Lower lobe of right lung (tissue), 2 donors: ENCODE measurements at places on chromosomes 1 and 21. TPM values are rescaled to one million over a fixed set of nuclear protein-coding genes. Genes with fewer than 3 reads are reported as not detected.

AMIGO1 gene
- 9.1 TPM for total RNA-seq

ALDH9A1 gene
- 63.0 TPM for total RNA-seq

FMO5 gene
- 106 TPM for total RNA-seq

ESRRG gene
- total RNA-seq, result 1.9 TPM

PTPRU gene
- total RNA-seq, result 35.1 TPM

NCMAP gene
- total RNA-seq, result 9.2 TPM

FLVCR1 gene
- 6.3 TPM for total RNA-seq

SCAMP3 gene
- total RNA-seq, result 70.2 TPM

DNA sequence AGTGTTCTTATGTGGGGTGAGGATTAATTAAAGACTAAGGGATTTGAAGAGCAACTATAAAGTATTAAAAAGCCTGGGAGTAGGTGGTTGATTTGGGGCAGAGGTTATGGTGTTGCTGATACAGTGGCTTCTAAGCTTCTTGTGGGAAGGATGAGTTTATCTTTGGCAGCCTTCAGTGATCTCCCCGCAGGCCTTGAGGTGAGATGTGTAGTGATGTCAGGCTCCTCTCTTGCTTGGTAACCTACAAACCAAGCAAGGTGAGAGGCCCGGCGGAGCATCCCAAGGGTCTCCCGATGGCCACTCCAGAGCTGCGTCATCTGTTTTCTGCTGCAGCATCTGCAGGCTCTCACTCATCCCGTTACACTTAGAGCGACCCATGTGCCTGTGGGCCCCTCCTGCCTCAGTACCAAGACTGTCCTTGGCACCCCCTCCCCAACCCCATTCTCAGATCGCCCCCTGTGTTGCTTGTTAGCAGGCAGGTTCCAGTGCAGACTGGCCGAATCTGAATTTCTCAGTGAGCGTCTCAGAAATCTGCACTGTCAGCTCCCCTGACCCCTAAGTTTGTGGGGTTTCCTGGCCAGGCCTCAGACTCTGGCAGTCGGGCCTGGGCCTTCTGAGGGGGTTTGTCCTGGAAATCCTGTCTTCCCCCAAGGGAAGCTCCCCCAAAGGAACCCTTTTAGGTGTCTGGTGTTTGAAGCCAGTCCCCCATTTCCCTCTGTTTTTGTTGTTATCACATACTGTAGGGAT lies 77.9 kb downstream of the GALNT2 start:
- no peak overlapping the region for H3K4me3 ChIP-seq
- peak overlapping the region; percentile 50 for H3K27ac ChIP-seq
- peaks cover 41% of the 10 kb centered on the region for H3K4me1 ChIP-seq
- no peak for DNase-seq
- H3K36me3 ChIP-seq, result no peaks in the 10 kb centered on the region
- no peaks in the 10 kb centered on the region for H3K27me3 ChIP-seq

- no peaks in the 10 kb centered on the region for H3K36me3 ChIP-seq
- H3K27me3 ChIP-seq, result no peaks in the 10 kb centered on the region
- no peak overlapping the region for H3K27ac ChIP-seq
These were observed 115.1 kb downstream of the RABGAP1L start for GRCh38 chr1:174274452-174274851.

GRCh38 chr1:16677552-16678431 lies 11.0 kb upstream of the RNU1-3 start:
- H3K36me3 ChIP-seq, result no peaks in the 10 kb centered on the region
- no peak overlapping the region for H3K4me3 ChIP-seq
- peak; percentile 49 for DNase-seq
- no peak overlapping the region for H3K27ac ChIP-seq
- no peaks in the 10 kb centered on the region for H3K4me1 ChIP-seq
- peaks cover 6% of the 10 kb centered on the region for H3K27me3 ChIP-seq

GRCh38 chr1:68801440-68801839 lies 304.6 kb upstream of the DEPDC1 start:
- no peak overlapping the region for H3K27ac ChIP-seq
- H3K4me3 ChIP-seq, result no peak overlapping the region
- peaks cover 8% of the 10 kb centered on the region for H3K4me1 ChIP-seq
- no peak for DNase-seq

- DNase-seq, result no peak
- no peak overlapping the region for H3K4me3 ChIP-seq
- H3K27ac ChIP-seq, result no peak overlapping the region
- no peaks in the 10 kb centered on the region for H3K27me3 ChIP-seq
- no peaks in the 10 kb centered on the region for H3K4me1 ChIP-seq
- peaks cover 4% of the 10 kb centered on the region for H3K36me3 ChIP-seq
These were observed 22.8 kb downstream of the FAM20B start for GRCh38 chr1:179048339-179049124.

DNA sequence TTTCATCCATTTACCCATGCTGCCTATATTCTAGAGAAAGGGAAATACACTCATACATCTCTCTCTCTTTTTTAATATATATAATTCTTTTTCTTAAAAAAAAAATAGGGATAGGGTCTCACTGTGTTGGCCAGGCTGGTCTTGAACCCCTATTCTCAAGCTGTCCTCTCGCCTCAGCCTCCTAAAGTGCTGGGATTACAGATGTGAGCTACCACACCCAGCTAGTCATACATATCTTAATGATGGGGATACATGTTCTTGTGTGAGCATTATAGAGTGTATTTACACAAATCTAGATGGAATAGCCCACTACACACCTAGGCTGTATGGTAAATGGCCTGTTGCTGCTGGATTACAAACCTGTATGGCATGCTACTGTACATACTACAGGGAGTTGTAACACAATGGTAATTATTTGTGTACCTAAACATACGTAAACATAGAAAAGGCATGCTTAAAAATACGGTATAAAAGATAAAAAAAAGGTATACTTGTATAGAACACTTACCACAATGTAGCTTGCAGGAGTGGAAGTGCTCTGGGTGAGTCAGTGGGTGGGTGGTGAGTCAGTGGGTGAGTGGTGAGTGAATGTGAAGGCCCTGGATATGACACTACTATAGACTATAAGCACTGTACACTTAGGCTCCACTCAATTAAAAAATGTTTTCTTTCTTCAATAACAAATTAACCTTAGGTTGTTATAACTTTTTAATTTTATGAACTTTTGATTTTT lies 72.9 kb downstream of the IVNS1ABP start:
- H3K4me1 ChIP-seq, result no peaks in the 10 kb centered on the region
- no peaks in the 10 kb centered on the region for H3K36me3 ChIP-seq
- H3K27ac ChIP-seq, result no peak overlapping the region

GRCh38 chr1:24896596-24897262 lies 33.3 kb downstream of the RUNX3 start:
- H3K27me3 ChIP-seq, result peaks cover 6% of the 10 kb centered on the region
- no peak overlapping the region for H3K4me3 ChIP-seq
- H3K36me3 ChIP-seq, result no peaks in the 10 kb centered on the region
- H3K27ac ChIP-seq, result no peak overlapping the region
- peak; percentile 40 for DNase-seq

GRCh38 chr1:199018471-199019135 lies 379.8 kb downstream of the PTPRC start:
- H3K27ac ChIP-seq, result no peak overlapping the region
- H3K4me1 ChIP-seq, result no peaks in the 10 kb centered on the region
- no peak overlapping the region for H3K4me3 ChIP-seq
- DNase-seq, result no peak
- no peaks in the 10 kb centered on the region for H3K27me3 ChIP-seq
- no peaks in the 10 kb centered on the region for H3K36me3 ChIP-seq

- no peaks in the 10 kb centered on the region for H3K36me3 ChIP-seq
- no peaks in the 10 kb centered on the region for H3K4me1 ChIP-seq
- no peak overlapping the region for H3K4me3 ChIP-seq
- H3K27me3 ChIP-seq, result peaks cover 5% of the 10 kb centered on the region
- no peak for DNase-seq
- H3K27ac ChIP-seq, result no peak overlapping the region
These were observed 7.2 kb upstream of the C8B start for GRCh38 chr1:56972976-56973375.

GRCh38 chr1:85274969-85275453 lies 1.4 kb downstream of the BCL10 start:
- no peaks in the 10 kb centered on the region for H3K27me3 ChIP-seq
- peaks cover 20% of the 10 kb centered on the region for H3K36me3 ChIP-seq
- DNase-seq, result no peak
- peak overlapping the region; percentile 99 for H3K27ac ChIP-seq
- peak overlapping the region; percentile 88 for H3K4me3 ChIP-seq

DNA sequence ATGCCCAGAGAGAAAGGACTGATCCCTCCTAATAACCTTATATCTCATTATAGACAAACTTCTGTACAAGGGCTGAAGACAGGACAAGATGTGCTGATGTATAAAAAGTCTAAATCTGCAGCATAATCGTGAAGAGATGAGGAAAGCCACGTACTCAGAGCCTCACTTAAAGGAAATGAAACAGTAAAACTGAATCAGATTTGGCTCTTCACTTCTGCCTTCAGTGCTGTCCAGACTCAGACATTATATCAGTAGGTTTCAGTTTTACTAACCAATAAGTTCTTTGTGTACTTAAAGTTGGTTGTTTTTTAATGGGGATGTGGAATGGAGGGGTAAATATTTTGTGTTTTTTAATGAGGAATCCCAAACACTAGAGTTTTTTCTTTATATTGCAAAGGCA lies 45.3 kb upstream of the RGS1 start:
- no peaks in the 10 kb centered on the region for H3K27me3 ChIP-seq
- H3K4me1 ChIP-seq, result peaks cover 14% of the 10 kb centered on the region
- peak overlapping the region; percentile 34 for H3K27ac ChIP-seq
- no peaks in the 10 kb centered on the region for H3K36me3 ChIP-seq
- DNase-seq, result no peak

GRCh38 chr21:43193088-43193650 lies 24.4 kb downstream of the CRYAA start:
- no peak for DNase-seq
- no peaks in the 10 kb centered on the region for H3K27me3 ChIP-seq
- H3K36me3 ChIP-seq, result no peaks in the 10 kb centered on the region
- no peak overlapping the region for H3K27ac ChIP-seq
- no peak overlapping the region for H3K4me3 ChIP-seq
- peaks cover 22% of the 10 kb centered on the region for H3K4me1 ChIP-seq

- H3K4me1 ChIP-seq, result peaks cover 48% of the 10 kb centered on the region
- no peaks in the 10 kb centered on the region for H3K27me3 ChIP-seq
- H3K27ac ChIP-seq, result peak overlapping the region; percentile 58
- no peak overlapping the region for H3K4me3 ChIP-seq
- H3K36me3 ChIP-seq, result no peaks in the 10 kb centered on the region
These were observed 12.8 kb downstream of the TRAPPC10 start for GRCh38 chr21:44024887-44025353.

DNA sequence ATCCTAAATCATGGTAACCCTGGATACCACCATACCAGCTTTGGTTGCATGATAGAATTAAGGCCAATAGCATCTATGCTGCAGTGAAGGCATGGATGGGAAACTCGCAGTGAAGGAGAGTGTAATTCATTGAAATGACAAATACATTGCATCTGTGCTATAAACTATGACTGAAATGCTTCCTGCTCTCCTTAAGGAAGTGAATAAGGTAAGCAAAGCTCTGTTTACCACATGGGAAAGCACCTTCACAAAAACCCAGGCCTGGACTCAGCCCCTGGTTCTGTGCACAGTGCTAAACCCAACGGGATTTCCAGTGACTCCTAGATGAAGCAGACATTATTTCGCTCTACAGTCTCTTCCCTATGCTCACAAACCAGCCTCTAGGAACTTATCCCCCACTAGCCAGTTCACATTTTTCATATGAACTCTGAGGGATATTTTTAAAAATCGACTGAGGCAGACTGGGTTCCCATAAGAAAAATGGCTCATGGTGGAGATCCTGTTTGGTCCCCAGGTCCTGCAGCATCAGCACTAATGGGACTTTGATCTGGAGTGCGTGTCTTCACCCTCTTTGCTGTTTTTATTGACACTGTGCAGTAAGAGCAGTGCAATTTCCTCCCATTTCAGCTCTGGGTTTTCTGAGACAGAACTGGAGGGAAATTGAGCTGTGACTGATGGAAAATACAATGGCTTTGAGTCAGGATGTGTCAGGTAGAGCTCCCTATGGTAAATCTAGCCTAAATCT lies 362.7 kb downstream of the SIPA1L2 start:
- H3K36me3 ChIP-seq, result no peaks in the 10 kb centered on the region
- no peak overlapping the region for H3K27ac ChIP-seq
- no peaks in the 10 kb centered on the region for H3K4me1 ChIP-seq

GRCh38 chr1:15314328-15315281 lies 67.6 kb downstream of the FHAD1 start:
- no peaks in the 10 kb centered on the region for H3K27me3 ChIP-seq
- H3K4me1 ChIP-seq, result no peaks in the 10 kb centered on the region
- no peak overlapping the region for H3K27ac ChIP-seq
- DNase-seq, result no peak

GRCh38 chr1:201299968-201300367 lies 16.7 kb downstream of the PKP1 start:
- peaks cover 7% of the 10 kb centered on the region for H3K4me1 ChIP-seq
- H3K27ac ChIP-seq, result peak overlapping the region; percentile 24
- no peaks in the 10 kb centered on the region for H3K27me3 ChIP-seq
- no peaks in the 10 kb centered on the region for H3K36me3 ChIP-seq

DNA sequence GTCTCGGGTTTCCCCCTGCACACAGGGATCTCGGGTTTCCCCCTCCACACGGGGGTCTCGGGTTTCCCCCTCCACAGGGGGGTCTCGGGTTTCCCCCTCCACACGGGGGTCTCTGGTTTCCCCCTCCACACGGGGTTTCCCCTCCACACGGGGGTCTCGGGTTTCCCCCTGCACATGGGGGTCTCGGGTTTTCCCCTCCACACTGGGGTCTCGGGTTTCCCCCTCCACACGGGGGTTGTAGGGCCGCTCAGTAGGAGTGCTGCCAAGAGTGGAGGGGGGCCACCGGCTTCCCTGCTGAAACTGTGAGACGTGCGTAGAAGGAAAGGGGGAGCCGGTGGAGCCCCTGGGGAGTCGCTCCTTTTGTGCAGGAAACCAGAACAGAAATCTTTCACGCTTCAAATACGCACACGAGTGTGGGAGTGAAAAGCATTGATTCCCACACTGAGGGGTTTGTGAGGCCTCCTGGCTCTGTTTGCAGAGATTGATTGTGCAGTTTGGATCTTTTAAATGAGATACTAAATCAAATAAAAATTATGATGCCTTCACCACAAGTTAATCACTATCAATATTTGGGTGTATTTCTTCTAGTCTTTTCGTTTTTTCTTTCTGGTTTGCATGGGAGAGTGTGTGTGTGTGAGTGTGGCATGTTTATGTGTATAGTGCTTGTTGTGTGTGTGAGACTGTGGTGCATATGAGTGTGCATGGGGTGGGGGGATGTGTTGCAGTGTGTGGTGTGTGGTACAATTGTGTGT lies 54.3 kb upstream of the TRAPPC10 start:
- H3K36me3 ChIP-seq, result peaks cover 32% of the 10 kb centered on the region
- DNase-seq, result no peak
- no peak overlapping the region for H3K27ac ChIP-seq
- H3K27me3 ChIP-seq, result no peaks in the 10 kb centered on the region

DNA sequence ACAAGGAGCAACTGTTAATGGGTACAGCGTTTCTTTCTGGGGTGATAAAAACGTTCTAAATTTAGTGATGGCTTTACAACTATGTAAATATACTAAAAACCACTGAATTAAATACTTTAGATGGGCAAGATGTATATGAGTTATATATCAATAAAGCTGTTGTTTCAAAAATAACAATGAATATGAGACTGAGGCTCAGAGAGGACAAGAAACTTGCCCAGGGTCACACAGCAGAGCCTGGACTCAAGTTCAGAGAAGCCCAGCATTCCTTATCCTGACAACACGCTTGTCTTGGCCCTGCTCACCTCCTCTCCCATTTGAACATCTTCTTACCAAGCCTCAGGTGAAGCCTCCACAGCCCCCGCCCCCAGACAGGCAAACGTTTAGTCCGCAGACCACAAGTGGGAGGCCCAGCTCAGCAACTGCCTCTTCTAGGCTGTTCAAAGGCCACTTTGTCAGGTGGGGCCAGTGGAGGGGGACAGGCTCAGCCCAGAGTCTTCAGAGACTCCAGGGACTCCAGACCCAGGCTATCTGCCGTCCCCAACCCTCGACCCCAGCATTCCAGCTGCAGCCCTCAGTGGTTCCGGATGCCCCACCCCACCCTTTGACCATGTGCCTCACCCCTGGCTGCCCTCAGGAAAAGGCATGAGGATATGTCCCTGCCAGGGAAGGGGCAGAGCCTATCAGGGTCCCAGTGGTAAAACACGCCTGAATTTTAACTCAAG lies 17.9 kb downstream of the SDC3 start:
- no peaks in the 10 kb centered on the region for H3K27me3 ChIP-seq
- no peak overlapping the region for H3K4me3 ChIP-seq
- H3K36me3 ChIP-seq, result no peaks in the 10 kb centered on the region
